ENCODE measurements at places on chromosomes 6 and 20. TPM values are rescaled to one million over a fixed set of nuclear protein-coding genes. Genes with fewer than 3 reads are reported as not detected.

The GPLD1 gene
- 2.4 TPM for total RNA-seq

The GTSF1L gene
- total RNA-seq: not detected

The CDSN gene
- not detected for total RNA-seq

The BPI gene
- total RNA-seq: 7.7 TPM

The DSE gene
- 67.1 TPM for total RNA-seq

The TRIM31 gene
- not detected for total RNA-seq

The CNKSR3 gene
- 15.3 TPM for total RNA-seq

The COL12A1 gene
- total RNA-seq: 2,335 TPM

The SMLR1 gene
- total RNA-seq: not detected

The BPIFA1 gene
- not detected for total RNA-seq

- no peaks in the 10 kb centered on the region for H3K36me3 ChIP-seq
- DNase-seq: peak; percentile 91
- H3K4me1 ChIP-seq: peaks cover 4% of the 10 kb centered on the region
- H3K4me3 ChIP-seq: no peak overlapping the region
Observed at GRCh38 chr20:57089699-57090144, 176.7 kb downstream of the BMP7 start.

GRCh38 chr6:148556410-148556809 is 190.4 kb upstream of the UST start:
- H3K36me3 ChIP-seq: peaks cover 17% of the 10 kb centered on the region
- no peak for DNase-seq
- no peak overlapping the region for H3K4me3 ChIP-seq
- H3K27ac ChIP-seq: no peak overlapping the region
- H3K27me3 ChIP-seq: no peaks in the 10 kb centered on the region

- H3K36me3 ChIP-seq: no peaks in the 10 kb centered on the region
- peaks cover 70% of the 10 kb centered on the region for H3K27me3 ChIP-seq
- no peak for DNase-seq
- peaks cover 51% of the 10 kb centered on the region for H3K4me1 ChIP-seq
- peak overlapping the region; percentile 63 for H3K4me3 ChIP-seq
Observed at GRCh38 chr6:27672113-27672799, 199.4 kb upstream of the ZNF184 start.

DNA sequence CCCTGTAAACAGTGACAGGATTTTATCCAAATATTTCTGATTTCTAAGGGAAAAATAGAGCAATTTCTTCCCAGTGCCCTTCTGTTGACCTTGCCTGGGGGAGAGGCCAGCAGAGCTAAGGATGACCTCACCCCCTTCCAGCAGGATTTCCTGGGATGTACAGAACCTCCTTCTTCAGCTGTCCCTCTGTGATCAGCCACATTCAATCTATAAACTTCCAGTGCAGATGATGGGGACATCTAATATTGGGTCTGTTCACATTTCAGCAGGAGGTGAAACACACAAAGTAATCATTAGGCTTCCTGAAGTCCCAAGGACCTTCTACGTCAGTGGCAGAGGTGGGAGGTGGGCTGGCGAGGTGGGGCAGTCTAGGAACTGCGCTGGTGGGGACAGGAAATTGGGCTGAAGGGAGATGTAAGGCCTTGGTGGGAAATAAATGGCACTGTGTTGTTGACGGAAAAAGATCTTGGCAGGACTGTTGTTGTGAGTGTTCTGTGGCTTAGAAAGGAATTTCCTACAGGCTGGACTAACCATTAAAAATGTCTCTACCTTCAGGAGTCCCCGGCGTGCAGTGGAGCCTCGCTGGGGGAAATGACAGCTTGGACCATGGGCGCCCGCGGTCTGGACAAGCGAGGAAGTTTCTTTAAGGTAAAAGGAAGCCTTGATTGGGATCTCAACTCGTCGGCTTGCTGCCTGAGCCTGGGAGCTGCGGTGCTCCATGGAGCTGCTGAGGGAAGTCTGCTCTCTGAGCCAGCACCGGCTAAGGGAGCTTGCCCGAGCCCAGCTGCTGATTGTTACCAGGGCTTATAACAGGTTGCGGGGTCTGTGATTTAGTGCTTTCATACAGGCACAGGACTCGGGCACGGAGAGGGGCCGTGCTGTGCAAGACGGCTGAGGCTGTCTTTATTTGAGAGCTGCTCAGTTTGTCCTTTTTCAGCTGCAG is 127.9 kb upstream of the NAA20 start:
- H3K4me3 ChIP-seq: peak overlapping the region; percentile 50
- no peaks in the 10 kb centered on the region for H3K27me3 ChIP-seq
- H3K27ac ChIP-seq: peak overlapping the region; percentile 98
- H3K4me1 ChIP-seq: peaks cover 50% of the 10 kb centered on the region
- peaks cover 26% of the 10 kb centered on the region for H3K36me3 ChIP-seq

GRCh38 chr6:162538643-162539064 is 188.9 kb downstream of the PRKN start:
- H3K4me1 ChIP-seq: peaks cover 11% of the 10 kb centered on the region
- no peak overlapping the region for H3K4me3 ChIP-seq
- peak overlapping the region; percentile 67 for H3K27ac ChIP-seq
- no peaks in the 10 kb centered on the region for H3K36me3 ChIP-seq
- no peaks in the 10 kb centered on the region for H3K27me3 ChIP-seq
- DNase-seq: peak; percentile 65

GRCh38 chr6:125571207-125571755 is 178.2 kb upstream of the HEY2 start:
- H3K36me3 ChIP-seq: no peaks in the 10 kb centered on the region
- no peak for DNase-seq
- no peak overlapping the region for H3K4me3 ChIP-seq
- H3K27ac ChIP-seq: no peak overlapping the region

DNA sequence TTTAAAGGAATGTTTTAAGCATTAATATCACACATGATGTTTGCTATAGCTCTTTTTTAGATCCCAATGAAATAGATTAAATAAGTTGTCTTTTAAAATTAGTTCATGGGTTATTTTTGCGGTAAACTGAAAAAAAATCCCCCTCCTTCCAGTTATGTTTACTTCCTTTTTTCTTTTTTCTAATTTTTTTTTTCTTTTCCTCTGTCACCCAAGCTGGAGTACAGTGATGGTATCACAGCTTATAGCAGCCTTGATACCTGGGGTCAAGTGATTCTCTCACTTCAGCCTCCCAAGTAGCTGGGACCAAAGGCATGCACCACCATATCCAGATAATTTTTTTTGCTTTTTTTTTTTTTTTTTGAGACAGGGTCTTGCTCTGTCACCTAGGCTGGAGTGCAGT is 17.8 kb upstream of the SCAF8 start:
- H3K27me3 ChIP-seq: no peaks in the 10 kb centered on the region
- H3K4me1 ChIP-seq: peaks cover 5% of the 10 kb centered on the region
- H3K27ac ChIP-seq: no peak overlapping the region
- H3K36me3 ChIP-seq: no peaks in the 10 kb centered on the region
- no peak overlapping the region for H3K4me3 ChIP-seq
- DNase-seq: no peak

GRCh38 chr20:11686820-11687543 is 230.7 kb upstream of the BTBD3 start:
- no peaks in the 10 kb centered on the region for H3K36me3 ChIP-seq
- no peaks in the 10 kb centered on the region for H3K4me1 ChIP-seq
- no peak overlapping the region for H3K4me3 ChIP-seq
- peaks cover 3% of the 10 kb centered on the region for H3K27me3 ChIP-seq
- DNase-seq: no peak

GRCh38 chr20:8901237-8902025 is 167.5 kb upstream of the PLCB4 start:
- no peaks in the 10 kb centered on the region for H3K36me3 ChIP-seq
- H3K4me1 ChIP-seq: no peaks in the 10 kb centered on the region
- no peak overlapping the region for H3K27ac ChIP-seq
- no peak overlapping the region for H3K4me3 ChIP-seq

GRCh38 chr20:17498641-17499040 is 32.5 kb downstream of the BFSP1 start:
- peak; percentile 51 for DNase-seq
- no peaks in the 10 kb centered on the region for H3K27me3 ChIP-seq

GRCh38 chr20:25214819-25215218 is 19.3 kb downstream of the ENTPD6 start:
- peaks cover 12% of the 10 kb centered on the region for H3K4me1 ChIP-seq
- no peak for DNase-seq
- H3K4me3 ChIP-seq: no peak overlapping the region
- no peak overlapping the region for H3K27ac ChIP-seq

GRCh38 chr6:132259070-132259469 is 142.2 kb downstream of the MOXD1 start:
- H3K27me3 ChIP-seq: no peaks in the 10 kb centered on the region
- H3K4me3 ChIP-seq: no peak overlapping the region
- no peaks in the 10 kb centered on the region for H3K36me3 ChIP-seq
- peaks cover 15% of the 10 kb centered on the region for H3K4me1 ChIP-seq

DNA sequence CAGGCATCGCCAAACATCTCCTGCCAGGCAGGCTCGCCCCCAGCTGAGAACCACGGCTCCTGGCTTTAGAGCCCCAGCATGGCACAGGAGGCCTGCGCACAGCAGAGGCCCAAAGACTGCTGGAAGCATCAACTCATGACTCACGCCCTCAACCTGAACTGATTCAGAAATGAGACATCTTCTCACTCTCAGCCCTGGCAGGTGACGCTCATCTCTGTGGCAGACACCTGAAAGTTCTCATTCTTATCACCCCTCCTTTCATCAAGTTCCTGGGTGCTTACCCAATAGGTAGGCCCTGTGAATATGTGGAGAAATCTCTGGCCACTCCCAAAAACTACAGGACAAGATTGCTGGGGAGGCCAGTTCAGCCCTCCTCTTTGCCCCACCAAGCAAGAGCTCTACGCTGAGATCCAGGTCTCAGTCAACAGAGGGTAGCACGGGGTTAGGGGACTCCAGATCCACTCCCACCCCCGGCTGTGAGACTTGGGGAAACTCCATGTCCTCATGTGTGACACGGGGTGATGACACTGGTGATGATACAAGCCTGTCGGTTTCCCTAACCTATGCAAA is 11.3 kb downstream of the NFATC2 start:
- no peak for DNase-seq
- H3K4me3 ChIP-seq: no peak overlapping the region
- peaks cover 61% of the 10 kb centered on the region for H3K4me1 ChIP-seq
- H3K27me3 ChIP-seq: no peaks in the 10 kb centered on the region
- no peak overlapping the region for H3K27ac ChIP-seq

- H3K27me3 ChIP-seq: no peaks in the 10 kb centered on the region
- peaks cover 25% of the 10 kb centered on the region for H3K4me1 ChIP-seq
- no peak overlapping the region for H3K4me3 ChIP-seq
- H3K36me3 ChIP-seq: no peaks in the 10 kb centered on the region
Observed at GRCh38 chr6:90370493-90370959, 73.9 kb upstream of the BACH2 start.

DNA sequence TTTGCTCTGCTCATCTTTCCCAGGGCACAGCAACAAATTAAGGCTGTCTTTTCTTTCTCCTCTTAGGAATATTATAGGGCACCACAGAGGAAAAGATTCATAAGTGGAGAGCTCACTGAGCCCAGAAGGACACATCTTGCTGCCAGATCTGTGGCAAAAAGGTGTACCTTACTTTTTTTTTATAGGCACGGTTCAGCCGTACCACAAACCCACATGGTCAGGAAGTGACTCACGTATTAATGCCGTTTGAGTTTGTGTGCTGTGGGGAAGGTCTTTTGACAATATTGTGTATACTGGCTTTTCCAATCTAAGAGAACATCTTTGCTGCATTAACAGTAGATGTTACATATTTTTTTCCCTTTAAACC is 28.4 kb downstream of the PAQR8 start:
- peaks cover 3% of the 10 kb centered on the region for H3K36me3 ChIP-seq
- no peaks in the 10 kb centered on the region for H3K27me3 ChIP-seq
- no peak for DNase-seq
- no peak overlapping the region for H3K27ac ChIP-seq
- H3K4me1 ChIP-seq: peaks cover 15% of the 10 kb centered on the region

DNA sequence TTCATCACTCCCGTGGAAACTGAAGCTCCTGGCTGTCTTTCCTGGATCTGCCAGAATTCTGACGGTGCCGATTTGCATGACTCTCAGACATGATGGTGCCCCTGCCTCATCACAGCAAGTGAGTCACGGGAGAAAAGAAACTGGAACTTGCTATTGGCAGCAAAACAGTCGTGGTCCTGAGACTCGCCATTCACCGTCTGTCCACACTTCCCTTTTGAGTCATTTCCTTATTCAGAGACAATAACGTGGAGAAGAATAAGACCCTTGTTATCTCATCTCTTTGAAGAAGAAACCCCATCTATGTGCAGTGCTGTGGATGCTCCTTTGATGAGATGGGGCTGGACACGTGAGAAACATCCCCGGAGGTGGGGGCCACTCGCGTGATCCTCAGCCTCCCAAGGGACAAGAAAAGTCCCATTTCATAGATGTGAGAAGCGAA is 4.2 kb downstream of the GPR31 start:
- no peak for DNase-seq
- H3K4me1 ChIP-seq: no peaks in the 10 kb centered on the region
- no peaks in the 10 kb centered on the region for H3K36me3 ChIP-seq
- no peak overlapping the region for H3K4me3 ChIP-seq

DNA sequence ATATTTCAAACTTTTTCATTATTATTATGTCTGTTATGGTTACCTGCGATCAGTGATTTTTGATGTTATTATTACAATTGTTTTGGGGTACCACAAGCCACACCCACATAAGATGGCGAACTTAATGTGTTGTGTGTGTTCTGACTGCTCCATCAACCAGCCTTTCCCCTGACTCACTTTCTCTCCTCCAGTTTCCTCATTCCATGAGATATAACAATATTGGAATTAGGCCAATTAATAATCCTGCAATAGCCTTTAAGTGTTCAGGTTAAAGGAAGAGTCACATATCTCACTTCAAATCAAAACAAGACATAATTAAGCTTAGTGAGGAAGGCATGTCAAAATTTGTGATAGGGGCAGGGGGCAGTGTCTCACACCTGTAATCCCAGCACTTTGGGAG is 16.3 kb upstream of the POPDC3 start:
- no peaks in the 10 kb centered on the region for H3K36me3 ChIP-seq
- no peak overlapping the region for H3K27ac ChIP-seq
- H3K4me1 ChIP-seq: peaks cover 8% of the 10 kb centered on the region
- no peak for DNase-seq
- no peaks in the 10 kb centered on the region for H3K27me3 ChIP-seq

GRCh38 chr20:59403962-59404314 is 103.5 kb downstream of the EDN3 start:
- H3K27me3 ChIP-seq: peaks cover 44% of the 10 kb centered on the region
- H3K36me3 ChIP-seq: no peaks in the 10 kb centered on the region
- peaks cover 1% of the 10 kb centered on the region for H3K4me1 ChIP-seq
- no peak for DNase-seq
- no peak overlapping the region for H3K27ac ChIP-seq

DNA sequence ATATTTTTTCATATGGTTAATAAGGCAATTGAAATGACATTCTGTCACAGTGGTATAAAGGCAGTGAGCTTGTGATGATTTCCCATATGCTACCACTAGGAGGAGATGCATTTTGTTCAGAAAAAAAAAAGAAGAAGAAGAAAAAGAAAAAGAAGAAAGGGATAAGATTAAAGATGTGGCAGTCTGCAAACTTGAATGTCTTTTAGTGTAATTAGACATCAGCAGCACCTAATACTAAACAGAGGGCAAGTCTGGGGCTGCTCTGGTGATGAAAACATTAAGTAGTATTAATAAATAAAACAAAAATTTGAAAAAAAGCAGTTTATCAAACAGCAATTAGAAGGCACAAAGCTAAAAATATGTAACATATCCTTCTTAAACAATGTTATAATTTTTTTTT is 95.4 kb upstream of the DEFB112 start:
- H3K4me3 ChIP-seq: no peak overlapping the region
- peaks cover 7% of the 10 kb centered on the region for H3K27me3 ChIP-seq
- no peak overlapping the region for H3K27ac ChIP-seq
- H3K4me1 ChIP-seq: peaks cover 2% of the 10 kb centered on the region

GRCh38 chr6:99905209-99906106 is 88.6 kb downstream of the MCHR2 start:
- H3K4me1 ChIP-seq: no peaks in the 10 kb centered on the region
- H3K4me3 ChIP-seq: no peak overlapping the region
- H3K36me3 ChIP-seq: no peaks in the 10 kb centered on the region
- DNase-seq: no peak
- peaks cover 53% of the 10 kb centered on the region for H3K27me3 ChIP-seq

- no peaks in the 10 kb centered on the region for H3K27me3 ChIP-seq
- peaks cover 66% of the 10 kb centered on the region for H3K4me1 ChIP-seq
- DNase-seq: no peak
Observed at GRCh38 chr20:36479938-36480337, 61.4 kb upstream of the MYL9 start.
